Uterine smooth muscle cell (primary cell): ENCODE measurements at places on chromosomes 6 and 20. TPM values are rescaled to one million over a fixed set of nuclear protein-coding genes. Genes with fewer than 3 reads are reported as not detected.

Gene MMUT
- total RNA-seq: 26.2 and 27.9 TPM in 2 replicates

Gene ECT2L
- 0.12 TPM in 1 of 2 replicates, not detected in the other for total RNA-seq

Gene PREP
- total RNA-seq: 16.3 and 23.1 TPM in 2 replicates

Gene LINC00237
- not detected in 2 replicates for total RNA-seq

Gene TP53TG5
- total RNA-seq: not detected in 2 replicates

Gene UFL1
- 44.3 and 48.4 TPM in 2 replicates for total RNA-seq

Gene HAO1
- not detected in 2 replicates for total RNA-seq

Gene SIRPB2
- total RNA-seq: not detected in 2 replicates

Gene GPR6
- not detected in 2 replicates for total RNA-seq

Gene DNMT3B
- 5.1 and 7.4 TPM in 2 replicates for total RNA-seq

Gene ABHD16B
- total RNA-seq: not detected in 2 replicates

Gene TBXT
- not detected in 2 replicates for total RNA-seq

Gene VSTM2L
- total RNA-seq: 0.66 and 2.2 TPM in 2 replicates

Gene FOXF2
- 0.25 and 0.55 TPM in 2 replicates for total RNA-seq
